ENCODE measurements at places on chromosomes 2 and 18.

GRCh38 chr2:237091779-237092436 lies 6.2 kb downstream of the COPS8 start:
- no peak for DNase-seq

DNA sequence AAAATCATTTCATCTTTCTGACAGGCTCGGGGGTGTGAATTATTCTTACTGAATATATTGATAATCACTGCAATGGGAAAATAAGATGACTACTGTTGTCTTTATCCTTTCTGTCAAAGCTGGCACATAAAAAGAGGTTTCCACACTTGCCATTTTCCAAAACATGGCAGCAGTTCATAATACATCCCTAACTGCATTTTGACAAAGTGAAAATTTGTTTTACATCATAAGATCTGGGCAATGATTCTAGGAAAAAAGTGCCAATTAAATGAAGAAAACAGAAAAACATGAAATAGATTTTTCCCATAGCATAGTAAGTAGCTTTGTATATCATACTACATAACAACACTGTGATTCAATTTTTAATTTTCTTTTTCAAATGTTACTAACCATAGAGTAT lies 65.4 kb downstream of the ERBB4 start:
- no peak for DNase-seq

GRCh38 chr2:64779117-64779690 lies 125.5 kb upstream of the SERTAD2 start:
- DNase-seq = no peak

- no peak for DNase-seq
Measured at GRCh38 chr2:157996799-157997198, 104.9 kb upstream of the UPP2 start.

DNA sequence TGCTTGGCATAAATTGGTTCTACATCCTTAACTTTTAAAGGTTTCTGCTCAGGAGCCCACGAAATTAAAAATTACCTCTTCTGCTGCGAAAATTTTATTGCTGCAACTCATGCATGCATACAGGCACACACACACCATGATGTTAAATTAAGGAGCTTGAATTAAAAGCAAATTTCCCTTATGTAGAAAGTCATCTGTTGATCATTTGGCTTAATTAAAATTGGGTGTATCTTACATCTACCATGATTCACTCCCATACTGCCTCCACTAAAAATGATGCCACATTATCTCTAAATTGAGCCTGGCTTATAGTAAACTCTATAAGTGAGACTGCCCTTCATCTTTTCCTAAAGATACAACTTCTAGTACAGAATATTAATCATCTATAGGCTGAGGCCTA lies 145.4 kb downstream of the NCK2 start:
- DNase-seq = no peak

GRCh38 chr2:42424033-42424432 lies 63.0 kb upstream of the COX7A2L start:
- no peak for DNase-seq

GRCh38 chr18:13893418-13893760 lies 21.9 kb downstream of the MC2R start:
- DNase-seq = no peak

- no peak for DNase-seq
Measured at GRCh38 chr2:189658306-189659212, 2.7 kb upstream of the ASNSD1 start.

DNA sequence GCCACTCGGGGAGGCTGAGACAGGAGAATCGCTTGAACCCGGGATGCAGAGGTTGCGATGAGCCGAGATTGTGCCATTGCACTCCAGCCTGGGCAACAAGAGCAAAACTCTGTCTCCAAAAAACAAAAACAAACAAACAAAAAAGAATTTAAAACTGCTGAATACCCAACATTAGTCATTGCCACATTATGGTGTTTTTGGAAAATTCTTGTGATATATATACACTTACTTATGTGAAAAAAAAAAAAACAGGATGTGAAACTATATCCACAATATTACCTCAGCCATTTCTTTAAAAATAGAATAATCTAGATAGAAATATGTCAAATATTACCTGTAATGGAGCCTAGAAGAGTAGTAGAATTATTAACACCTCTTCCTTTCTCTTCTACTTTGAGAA lies 288.3 kb upstream of the FN1 start:
- DNase-seq = no peak

DNA sequence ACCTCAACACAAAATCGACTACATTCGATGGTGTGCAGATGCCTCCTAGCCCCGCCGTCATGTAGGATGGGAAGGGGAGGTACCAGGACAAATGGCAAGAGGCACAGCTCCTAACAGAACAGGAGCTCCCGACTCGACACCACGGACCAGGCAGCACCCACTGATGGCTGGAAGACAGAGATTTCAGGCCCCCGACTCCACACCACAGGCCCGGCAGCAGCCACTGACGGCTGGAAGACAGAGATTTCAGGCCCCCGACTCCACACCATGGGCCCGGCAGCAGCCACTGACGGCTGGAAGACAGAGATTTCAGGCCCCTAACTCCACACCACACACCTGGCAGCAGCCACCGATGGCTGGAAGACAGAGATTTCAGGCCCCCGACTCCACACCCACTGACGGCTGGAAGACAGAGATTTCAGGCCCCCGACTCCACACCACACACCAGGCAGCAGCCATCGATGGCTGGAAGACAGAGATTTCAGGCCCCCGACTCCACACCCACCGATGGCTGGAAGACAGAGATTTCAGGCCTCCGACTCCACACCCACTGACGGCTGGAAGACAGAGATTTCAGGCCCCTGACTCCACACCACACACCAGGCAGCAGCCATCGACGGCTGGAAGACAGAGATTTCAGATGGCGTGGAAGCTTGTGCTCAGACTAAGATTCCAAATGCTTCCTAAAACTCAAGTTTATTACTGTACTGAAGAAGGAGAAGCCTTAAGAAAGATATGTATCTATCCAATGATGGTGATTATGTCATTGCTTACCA lies 135.5 kb downstream of the EIPR1 start:
- peak; percentile 41 for DNase-seq

GRCh38 chr2:102264952-102265351 lies 46.4 kb upstream of the IL1RL1 start:
- no peak for DNase-seq

- DNase-seq = no peak
Measured at GRCh38 chr2:71609958-71610357, 156.6 kb downstream of the DYSF start.

GRCh38 chr18:77114152-77114414 lies 18.5 kb downstream of the MBP start:
- DNase-seq = no peak

- DNase-seq = no peak
Measured at GRCh38 chr18:2825613-2826175, 21.1 kb upstream of the EMILIN2 start.

DNA sequence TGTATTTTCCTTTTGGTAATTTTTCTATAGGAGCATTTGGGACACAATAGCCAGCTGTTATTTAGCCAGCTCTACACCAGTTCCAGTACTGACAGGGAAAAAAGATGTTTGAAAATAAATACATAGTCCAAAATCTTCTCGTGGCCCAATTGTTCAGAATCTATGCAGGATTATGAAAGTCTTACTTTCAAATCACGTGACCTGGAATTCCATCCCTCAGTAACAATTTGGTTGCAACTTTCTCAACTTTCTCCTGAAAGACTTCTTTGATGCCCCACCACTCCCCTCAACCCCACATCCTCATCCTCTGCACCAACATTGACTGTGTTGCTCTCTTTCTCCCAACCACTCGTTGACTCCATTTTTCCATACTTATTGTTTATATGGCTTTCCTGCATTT lies 539.0 kb downstream of the LRP1B start:
- DNase-seq = no peak

- DNase-seq = peak; percentile 46
Measured at GRCh38 chr2:236970656-236971010, 115.1 kb upstream of the COPS8 start.

DNA sequence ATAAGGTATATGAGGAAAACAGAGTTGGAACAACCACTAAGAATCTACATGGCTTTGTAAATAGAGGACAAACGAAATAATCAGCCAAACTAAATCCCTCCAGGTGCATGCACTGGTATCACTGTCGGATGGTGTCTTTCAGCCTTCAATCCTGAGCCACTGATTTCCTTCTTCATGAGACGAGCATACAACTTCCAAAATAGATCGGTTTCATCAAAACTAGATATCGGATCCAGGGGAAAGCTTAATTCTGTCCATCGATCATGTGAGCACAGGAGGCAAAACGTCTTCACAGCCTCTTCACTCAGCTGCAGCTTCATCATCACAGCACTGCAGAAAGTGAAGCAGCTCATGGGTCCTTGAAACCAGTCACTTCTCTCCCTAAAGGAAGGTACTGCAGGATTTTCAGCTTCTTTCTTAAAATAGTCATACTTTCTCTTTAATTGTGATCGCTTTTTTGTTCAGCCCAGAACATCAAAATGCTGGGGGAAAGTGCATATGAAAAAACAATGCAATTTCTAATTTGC lies 80.5 kb downstream of the DTNB start:
- DNase-seq = no peak

DNA sequence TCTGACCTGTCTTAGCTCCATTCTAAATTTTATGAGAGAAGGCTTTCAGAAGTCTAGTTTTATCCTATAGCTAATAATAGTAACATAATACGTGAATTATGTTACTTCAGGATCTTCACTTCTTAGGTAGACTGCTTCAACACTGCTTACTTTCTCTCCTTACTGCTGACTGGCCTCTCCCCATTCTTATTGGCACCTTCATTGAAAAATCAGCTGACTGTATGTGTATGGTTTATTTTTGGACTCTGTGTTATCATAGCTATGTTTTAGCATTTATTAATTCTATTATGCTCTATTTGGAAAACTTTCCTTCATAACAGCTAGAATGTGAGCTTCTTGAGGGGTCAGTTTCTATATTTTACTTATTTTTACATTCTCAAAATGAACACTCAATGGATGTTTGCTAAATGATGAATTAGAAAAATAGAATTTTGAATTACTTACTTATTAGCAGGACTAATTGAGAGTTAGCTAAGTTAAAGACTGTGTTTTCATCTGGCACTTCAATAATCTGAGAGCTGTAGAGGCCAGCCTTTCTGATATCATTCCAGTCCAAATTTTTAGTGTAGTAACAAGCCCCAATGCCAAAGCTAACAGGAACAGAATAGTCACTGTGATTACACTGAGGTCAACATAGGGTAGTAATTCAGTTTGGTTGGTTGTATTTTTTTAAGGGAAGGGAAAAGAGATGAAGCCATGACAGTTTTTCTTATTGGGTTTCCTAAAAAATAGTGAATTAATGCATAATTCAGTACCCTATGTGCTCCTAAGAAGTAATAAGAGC lies 92.3 kb downstream of the TTC27 start:
- DNase-seq = no peak

DNA sequence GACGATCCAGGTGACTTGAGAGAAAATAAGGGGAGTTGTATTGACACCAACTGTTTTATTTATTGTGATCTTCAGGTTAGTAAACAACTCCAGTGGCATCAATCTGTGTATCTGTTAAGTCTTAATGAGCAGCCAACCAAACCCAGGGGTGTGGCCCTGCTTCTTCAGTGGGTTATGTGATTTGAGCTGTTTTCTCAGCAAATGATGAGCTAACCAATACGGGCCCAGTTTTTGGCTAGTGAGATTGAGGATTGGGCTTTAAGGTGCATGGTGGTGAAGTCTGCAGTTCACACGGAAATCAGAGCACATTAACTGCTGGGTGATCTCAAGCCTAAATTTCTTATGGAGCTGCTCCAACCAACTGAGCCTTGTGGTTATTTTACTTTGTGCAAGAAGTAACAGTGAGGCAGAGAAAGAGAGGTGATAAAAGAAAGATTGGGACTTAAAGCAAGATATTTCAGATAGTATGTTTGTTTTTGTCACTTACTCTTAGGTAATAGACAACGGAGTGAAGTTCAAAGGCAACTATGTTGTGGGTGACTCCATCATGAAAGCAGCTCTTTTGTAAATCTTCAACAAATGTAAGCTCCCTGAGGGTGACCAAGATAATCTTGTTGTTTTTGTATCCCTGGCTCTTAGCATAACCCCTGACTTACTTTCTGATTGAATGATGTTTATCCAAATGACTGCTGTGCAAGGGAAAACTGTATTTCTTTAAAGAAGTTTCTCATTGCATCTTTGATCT lies 2.4 kb downstream of the MTCL1 start:
- no peak for DNase-seq

DNA sequence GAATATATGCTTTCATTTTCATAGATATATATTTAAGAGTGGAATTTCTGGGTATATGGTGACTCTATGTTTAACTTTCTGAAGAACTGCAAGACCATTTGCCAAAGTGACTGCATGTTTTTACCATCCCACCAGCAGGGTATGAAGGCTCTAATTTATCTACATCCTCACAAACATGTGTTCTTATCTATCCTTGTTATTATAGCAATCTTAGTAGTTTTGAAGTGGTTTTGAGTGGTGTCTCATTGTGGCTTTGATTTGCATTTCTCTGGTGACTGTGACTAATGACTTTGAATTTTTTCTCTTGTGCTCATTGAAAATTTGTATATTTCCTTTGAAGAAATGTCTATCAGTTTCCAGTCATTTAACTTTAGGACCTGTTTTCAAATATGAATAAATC lies 310.2 kb upstream of the NRP2 start:
- DNase-seq = no peak

DNA sequence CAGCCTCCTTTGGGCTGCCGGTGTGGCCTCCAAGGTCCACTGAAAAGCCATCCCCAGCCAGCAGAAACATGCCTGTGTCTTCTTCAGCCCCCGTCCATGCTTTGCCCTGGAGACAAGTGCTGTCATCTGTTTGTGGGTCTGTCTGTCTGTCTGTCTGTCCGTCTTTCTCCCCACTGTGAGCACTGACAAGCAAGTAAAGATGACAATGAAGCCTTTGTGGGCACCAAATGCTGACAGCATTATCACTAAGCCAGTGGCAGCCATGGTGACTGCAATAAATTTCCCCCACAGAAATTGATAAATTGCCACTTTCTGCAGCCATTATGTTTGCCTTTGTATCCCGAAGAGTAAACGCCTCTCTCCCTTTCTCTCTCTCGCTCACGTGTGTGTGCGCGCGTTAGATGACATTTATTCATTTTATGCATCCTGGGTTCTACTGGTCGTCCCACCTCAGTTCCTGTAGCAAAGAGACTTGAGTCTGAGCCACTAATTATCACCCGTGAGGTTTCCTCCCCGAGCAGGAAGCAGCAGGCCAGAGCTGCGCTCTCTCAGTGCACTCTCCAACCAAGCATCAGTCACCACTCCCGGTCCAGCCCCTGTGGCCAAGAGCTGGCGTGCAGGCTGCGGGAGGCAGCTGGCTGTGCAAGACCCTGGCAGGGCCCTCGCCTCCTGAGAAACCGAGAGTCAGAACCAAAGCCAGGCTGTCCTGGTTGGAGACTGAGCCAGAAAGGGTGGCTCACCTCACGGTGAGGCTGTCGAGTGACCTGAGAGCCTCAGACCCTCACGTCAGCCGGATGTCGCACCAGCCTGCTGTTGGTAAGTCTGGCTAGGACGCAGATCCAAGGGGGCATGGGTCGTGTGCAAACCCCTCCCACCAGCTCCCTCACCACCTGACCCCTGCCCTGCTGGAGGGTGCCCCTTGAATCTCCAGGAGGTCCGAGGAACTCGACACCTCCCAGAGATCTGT lies 6.9 kb downstream of the STEAP3 start:
- DNase-seq = no peak

DNA sequence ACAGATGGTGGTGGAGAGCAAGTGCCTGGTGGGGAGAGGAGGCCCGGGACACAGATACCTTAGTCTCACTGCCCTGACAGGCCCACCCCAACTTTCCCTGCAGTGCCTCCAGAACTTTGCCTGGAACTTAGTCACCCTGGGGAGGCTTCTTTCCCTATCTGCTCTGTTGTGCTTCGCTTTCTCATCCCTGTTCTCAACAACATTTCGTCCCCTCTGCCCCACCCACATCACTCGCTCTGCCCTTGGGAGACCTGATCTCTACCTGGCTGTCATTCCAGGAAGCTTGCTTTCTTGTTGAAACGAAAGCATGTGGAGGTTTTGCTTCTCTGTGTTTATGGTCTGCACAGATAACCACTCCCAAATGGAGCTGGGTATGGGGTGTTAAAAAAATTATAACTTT lies 93.8 kb downstream of the PRKCE start:
- DNase-seq = no peak

Data from coronary artery (tissue), 2 donors.